DMS53 (cell line): ENCODE measurements at places on chromosomes 4 and X.

DNA sequence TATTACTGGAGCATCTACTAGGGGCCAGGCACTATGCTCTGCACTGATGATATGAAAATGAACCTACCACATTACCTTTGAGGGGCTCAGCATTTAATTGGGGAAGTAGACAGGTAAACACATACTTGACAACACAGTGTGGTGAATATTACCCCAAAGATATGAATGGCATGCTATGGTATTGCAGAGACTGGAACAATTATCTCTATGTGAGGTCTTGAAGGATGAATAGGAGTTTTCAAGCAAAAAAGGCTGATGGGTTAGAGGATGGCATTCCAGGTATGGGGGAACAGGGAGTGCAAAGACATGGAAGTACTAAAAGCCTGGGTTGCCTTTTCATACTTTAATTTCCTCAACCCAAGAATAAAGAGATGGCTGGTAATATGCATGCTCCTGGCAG is 59.1 kb upstream of the CAPN6 start:
- DNase-seq, result no peak

- DNase-seq, result no peak
Observed at GRCh38 chr4:7049295-7049694, 6.1 kb downstream of the TADA2B start.

GRCh38 chrX:152960115-152960514 is 33.8 kb downstream of the PNMA5 start:
- no peak for DNase-seq

GRCh38 chrX:5306654-5307121 is 922.0 kb downstream of the NLGN4X start:
- DNase-seq, result no peak

DNA sequence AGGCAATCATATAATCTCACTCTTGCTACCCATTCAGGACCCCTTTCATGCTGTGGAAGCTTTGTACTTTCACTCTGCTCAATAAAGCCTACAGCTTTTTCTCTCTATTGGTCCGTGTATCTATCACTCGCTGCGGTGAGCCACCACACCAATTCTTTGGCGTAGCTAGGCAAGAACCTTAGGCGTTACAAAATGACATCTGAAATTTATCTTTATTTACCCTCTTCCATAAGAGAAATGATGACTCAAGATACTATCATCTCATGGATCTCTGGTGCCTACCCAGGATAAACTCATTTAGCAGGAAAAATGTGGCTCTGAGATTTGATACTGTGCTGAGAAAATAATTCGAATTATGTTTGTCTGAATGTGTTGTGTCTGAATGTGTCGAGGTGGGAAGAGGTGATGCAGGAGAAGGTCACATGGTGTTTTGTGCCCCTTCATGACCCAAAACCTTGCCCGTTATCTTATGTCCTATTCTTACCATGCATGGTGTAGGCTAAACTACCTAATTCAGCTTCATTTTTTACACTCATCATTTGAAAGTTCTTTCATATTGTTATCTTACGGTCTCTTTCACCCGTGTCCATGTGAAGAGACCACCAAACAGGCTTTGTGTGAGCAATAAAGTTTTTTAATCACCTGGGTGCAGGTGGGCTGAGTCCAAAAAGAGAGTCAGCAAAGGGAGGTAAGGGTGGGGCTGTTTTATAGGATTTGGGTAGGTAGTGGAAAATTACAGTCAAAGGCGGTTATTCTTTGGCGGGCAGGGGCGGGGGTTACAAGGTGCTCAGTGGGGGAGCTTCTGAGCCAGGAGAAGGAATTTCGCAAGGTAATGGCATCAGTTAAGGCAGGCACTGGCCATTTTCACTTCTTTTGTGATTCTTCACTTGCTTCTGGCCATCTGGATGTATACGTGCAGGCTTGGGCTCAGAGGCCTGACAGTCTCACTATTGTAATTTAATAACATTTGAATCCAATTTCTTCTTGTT is 41.6 kb upstream of the GIMD1 start:
- no peak for DNase-seq

- DNase-seq, result no peak
Observed at GRCh38 chrX:84336646-84337045, 148.6 kb upstream of the RPS6KA6 start.

- peak; percentile 54 for DNase-seq
Observed at GRCh38 chrX:78653118-78653822, 5.9 kb downstream of the RTL3 start.

GRCh38 chr4:51855751-51856150 is 12.8 kb downstream of the DCUN1D4 start:
- no peak for DNase-seq

- no peak for DNase-seq
Observed at GRCh38 chr4:38268108-38268820, 308.1 kb downstream of the PTTG2 start.
